ENCODE measurements at places on chromosomes 5 and 9. TPM values are rescaled to one million over a fixed set of nuclear protein-coding genes. Genes with fewer than 3 reads are reported as not detected.
A peak's percentile ranks its signal among the peaks of the same experiment; 100 is the strongest.

The ADAMTS2 gene
- polyA plus RNA-seq: 32.8 TPM

The SAPCD2 gene
- 8.5 TPM for polyA plus RNA-seq

The PCDHGB4 gene
- polyA plus RNA-seq: 4.0 TPM

The NOXA1 gene
- 6.0 TPM for polyA plus RNA-seq

The TMC1 gene
- polyA plus RNA-seq: 0.39 TPM

The MYO10 gene
- 61.7 TPM for polyA plus RNA-seq

The UBE2QL1 gene
- 0.26 TPM for polyA plus RNA-seq

The SLC36A2 gene
- not detected for polyA plus RNA-seq

The GFM2 gene
- 44.4 TPM for polyA plus RNA-seq

The CDH9 gene
- polyA plus RNA-seq: not detected

DNA sequence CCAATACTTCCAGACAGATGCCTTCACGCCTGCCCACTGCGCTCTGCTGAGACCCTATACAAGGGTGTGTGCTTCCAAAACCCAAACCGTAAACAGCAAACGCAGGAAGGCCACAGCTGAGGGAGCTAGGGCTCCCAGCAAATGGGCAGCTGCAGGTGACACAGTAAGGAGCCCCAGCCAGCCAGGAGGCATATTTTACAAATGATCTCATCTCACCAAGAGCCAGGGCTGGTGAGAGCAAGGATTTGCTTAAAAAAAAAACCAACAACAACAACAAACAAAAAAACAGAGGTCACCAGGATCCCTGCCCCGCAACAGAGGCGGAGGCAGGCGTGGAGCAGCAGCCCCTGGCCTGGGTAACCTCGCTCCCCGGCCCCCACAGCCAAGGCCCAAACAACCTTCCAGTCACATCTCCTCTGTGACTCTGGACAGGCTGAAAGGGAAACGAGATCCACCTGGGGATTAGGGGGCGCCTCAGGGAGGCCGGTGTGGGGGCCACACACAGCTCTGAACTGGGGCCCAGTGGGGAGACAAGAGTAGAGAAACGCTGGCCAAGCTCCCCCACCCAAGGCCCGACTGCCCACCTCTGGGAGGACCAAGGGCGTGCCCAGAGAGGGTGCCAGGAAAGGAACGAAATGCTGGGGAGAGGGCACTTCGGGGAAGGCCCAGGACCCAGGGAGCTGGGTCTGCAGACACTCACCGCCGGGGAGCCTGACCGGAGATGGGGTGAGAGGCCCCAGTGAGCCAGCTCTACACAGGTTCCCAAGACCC, 3.3 kb downstream of the NACC2 start:
- peaks cover 21% of the 10 kb centered on the region for H3K4me1 ChIP-seq
- H3K27me3 ChIP-seq: no peaks in the 10 kb centered on the region
- no peak for DNase-seq
- H3K36me3 ChIP-seq: peaks cover 9% of the 10 kb centered on the region
- H3K27ac ChIP-seq: no peak overlapping the region

- no peaks in the 10 kb centered on the region for H3K36me3 ChIP-seq
- H3K27me3 ChIP-seq: no peaks in the 10 kb centered on the region
- H3K27ac ChIP-seq: no peak overlapping the region
These were observed 574.5 kb upstream of the ARRDC3 start for GRCh38 chr5:91957666-91958065.

GRCh38 chr9:28031521-28032267, 458.4 kb upstream of the C9orf72 start:
- H3K4me1 ChIP-seq: no peaks in the 10 kb centered on the region
- no peak for DNase-seq
- no peaks in the 10 kb centered on the region for H3K36me3 ChIP-seq

- no peak overlapping the region for H3K27ac ChIP-seq
- DNase-seq: no peak
- H3K4me1 ChIP-seq: peaks cover 12% of the 10 kb centered on the region
- no peaks in the 10 kb centered on the region for H3K27me3 ChIP-seq
These were observed 46.3 kb downstream of the PAM start for GRCh38 chr5:102801371-102801770.

GRCh38 chr9:84371737-84372136, 31.2 kb upstream of the SLC28A3 start:
- H3K4me1 ChIP-seq: peaks cover 61% of the 10 kb centered on the region
- no peaks in the 10 kb centered on the region for H3K36me3 ChIP-seq
- H3K27ac ChIP-seq: peak overlapping the region; percentile 76
- H3K27me3 ChIP-seq: no peaks in the 10 kb centered on the region

- H3K27ac ChIP-seq: no peak overlapping the region
- H3K27me3 ChIP-seq: no peaks in the 10 kb centered on the region
- no peaks in the 10 kb centered on the region for H3K36me3 ChIP-seq
These were observed 425.3 kb upstream of the CLINT1 start for GRCh38 chr5:158284242-158284641.

- no peaks in the 10 kb centered on the region for H3K27me3 ChIP-seq
- DNase-seq: no peak
- no peaks in the 10 kb centered on the region for H3K4me1 ChIP-seq
- no peak overlapping the region for H3K27ac ChIP-seq
- no peaks in the 10 kb centered on the region for H3K36me3 ChIP-seq
These were observed 74.7 kb upstream of the ADAMTS16 start for GRCh38 chr5:5065472-5065871.

GRCh38 chr9:35757226-35757891, 3.3 kb upstream of the MSMP start:
- no peaks in the 10 kb centered on the region for H3K27me3 ChIP-seq
- no peaks in the 10 kb centered on the region for H3K36me3 ChIP-seq
- H3K4me1 ChIP-seq: peaks cover 4% of the 10 kb centered on the region

- no peaks in the 10 kb centered on the region for H3K4me1 ChIP-seq
- H3K36me3 ChIP-seq: no peaks in the 10 kb centered on the region
- no peak overlapping the region for H3K27ac ChIP-seq
- H3K27me3 ChIP-seq: no peaks in the 10 kb centered on the region
- no peak for DNase-seq
These were observed 1175.5 kb downstream of the DTWD2 start for GRCh38 chr5:117812861-117813260.

DNA sequence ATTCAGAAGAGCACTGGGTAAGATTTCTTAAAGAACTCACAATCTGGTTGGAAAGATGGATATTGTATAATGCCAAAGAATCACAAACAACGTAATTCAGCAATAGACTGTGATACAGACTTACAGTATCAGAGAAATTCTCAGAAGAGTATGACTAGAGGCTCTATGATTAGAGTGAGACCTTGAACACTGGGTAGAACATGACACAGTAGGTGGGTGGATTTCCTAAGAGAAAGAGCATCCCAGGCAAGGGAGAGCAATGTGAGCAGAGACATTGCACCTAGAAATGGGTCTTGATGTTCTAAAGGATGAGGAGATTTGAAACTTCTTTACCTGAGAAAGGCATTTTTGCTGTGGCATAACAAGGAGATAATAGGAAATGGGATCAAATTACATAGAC, 27.3 kb upstream of the CAST start:
- H3K4me1 ChIP-seq: peaks cover 7% of the 10 kb centered on the region
- H3K4me3 ChIP-seq: no peak overlapping the region
- no peaks in the 10 kb centered on the region for H3K27me3 ChIP-seq
- H3K36me3 ChIP-seq: no peaks in the 10 kb centered on the region
- DNase-seq: no peak

DNA sequence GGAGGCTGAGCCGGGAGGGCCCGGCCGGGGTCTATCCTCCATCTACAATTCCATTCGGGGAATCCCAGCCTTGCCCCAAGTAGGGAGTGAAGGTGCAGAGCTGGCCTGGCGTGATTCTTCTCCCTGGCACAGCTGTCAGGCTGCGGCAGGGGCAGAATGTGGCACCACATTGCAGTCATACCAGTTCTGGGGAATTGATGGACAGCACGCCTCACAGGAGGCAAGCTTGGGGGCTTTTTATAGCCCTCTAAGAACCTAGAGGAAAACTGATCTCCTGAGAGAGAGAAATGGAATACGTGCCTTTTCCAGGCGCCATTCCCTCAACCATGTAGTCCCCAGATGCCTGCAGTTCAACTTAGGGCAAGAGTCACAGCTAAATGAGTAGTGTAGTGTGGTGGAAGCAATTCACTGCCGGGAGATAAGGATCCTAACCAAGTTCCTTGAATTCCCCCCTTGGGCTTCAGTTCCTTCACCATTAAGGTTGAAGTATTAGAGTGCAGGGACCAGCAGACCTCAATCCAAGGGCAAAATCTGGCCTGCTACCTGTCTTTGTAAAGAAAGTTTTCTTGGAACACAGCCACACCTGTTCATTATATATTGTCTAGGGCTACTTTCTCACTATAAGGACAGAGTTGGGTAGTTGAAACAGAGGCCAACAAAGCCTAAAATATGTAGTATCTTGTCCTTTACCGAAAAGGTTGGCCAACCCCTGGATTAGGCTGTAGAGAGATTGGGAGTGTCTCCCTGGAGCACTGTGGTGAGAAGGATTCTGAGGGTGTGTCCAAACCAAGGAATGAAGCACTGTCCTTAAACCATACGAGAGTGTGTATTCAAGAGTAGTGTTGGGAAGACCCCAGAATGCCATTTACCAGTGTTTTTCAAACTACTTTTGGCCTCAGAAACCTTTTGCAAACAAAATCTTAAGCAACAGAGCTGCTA, 10.6 kb downstream of the AFAP1L1 start:
- no peak for DNase-seq
- H3K36me3 ChIP-seq: no peaks in the 10 kb centered on the region

- peaks cover 64% of the 10 kb centered on the region for H3K36me3 ChIP-seq
- H3K4me3 ChIP-seq: no peak overlapping the region
- H3K4me1 ChIP-seq: peaks cover 11% of the 10 kb centered on the region
- DNase-seq: no peak
- no peak overlapping the region for H3K27ac ChIP-seq
These were observed 59.2 kb downstream of the SYK start for GRCh38 chr9:90860826-90861225.

- H3K4me1 ChIP-seq: no peaks in the 10 kb centered on the region
- peak overlapping the region; percentile 23 for H3K27ac ChIP-seq
- DNase-seq: no peak
- no peaks in the 10 kb centered on the region for H3K36me3 ChIP-seq
These were observed 219.6 kb downstream of the PLK2 start for GRCh38 chr5:58240322-58240721.

DNA sequence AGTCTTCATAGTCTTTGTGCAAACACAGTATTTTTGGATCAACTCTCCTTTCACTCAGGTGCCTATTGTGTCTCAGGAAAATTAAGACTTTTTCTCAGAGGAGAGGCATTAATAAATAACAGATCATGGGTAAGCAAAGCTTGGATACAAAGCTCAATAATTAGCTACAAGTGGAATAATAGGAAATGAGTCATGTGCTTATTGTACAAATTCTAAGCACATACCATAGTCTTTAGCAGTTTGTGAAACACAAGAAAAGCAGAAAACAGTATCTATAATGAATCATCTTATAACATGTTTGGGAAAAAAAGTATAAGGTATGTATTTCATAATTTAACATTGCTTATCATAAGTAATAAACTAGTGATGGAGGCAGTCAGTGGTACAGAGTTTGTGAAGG, 477.0 kb downstream of the CDH10 start:
- no peaks in the 10 kb centered on the region for H3K27me3 ChIP-seq
- no peak overlapping the region for H3K4me3 ChIP-seq
- H3K36me3 ChIP-seq: no peaks in the 10 kb centered on the region
- no peak for DNase-seq
- H3K4me1 ChIP-seq: no peaks in the 10 kb centered on the region

DNA sequence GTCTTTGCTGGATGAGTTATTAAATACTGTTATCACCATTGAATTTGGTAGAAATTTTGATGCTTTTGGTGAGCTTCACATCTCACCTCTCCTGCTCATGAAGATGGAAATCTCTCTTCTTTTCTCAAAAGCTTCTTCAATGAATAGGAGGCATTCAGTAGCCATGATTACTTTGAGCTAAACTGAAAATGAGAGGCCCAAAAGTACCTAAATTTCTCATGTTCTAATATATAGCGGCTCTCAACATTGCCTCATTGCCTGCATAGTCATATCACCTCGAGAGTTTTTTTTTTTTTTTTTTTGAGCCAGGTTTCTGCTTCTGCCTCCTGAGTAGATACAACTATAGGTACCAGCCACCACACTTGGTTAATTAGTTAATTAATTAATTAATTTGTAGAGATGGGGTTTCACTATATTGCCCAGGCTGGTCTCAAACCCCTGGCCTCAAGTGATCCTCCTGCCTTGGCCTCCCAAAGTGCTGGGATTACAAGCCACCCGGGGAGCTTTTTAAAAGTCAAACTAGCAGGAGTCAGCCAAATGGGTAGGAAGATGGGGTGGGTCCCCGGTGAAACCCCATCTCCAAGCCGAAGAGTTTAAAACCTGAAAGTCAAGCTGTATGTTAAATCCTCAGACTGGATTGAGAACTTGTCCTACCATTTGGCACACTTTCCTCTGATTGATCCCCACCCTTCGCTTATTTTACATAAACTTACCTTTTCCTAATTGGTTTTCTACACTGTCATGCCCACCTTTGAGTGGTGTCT, 169.0 kb downstream of the DOCK2 start:
- H3K4me3 ChIP-seq: no peak overlapping the region
- peaks cover 6% of the 10 kb centered on the region for H3K36me3 ChIP-seq
- H3K4me1 ChIP-seq: no peaks in the 10 kb centered on the region
- no peak overlapping the region for H3K27ac ChIP-seq

- H3K27ac ChIP-seq: no peak overlapping the region
- H3K36me3 ChIP-seq: no peaks in the 10 kb centered on the region
- H3K4me3 ChIP-seq: no peak overlapping the region
- no peaks in the 10 kb centered on the region for H3K27me3 ChIP-seq
These were observed 339.5 kb downstream of the BNC2 start for GRCh38 chr9:16530669-16531642.

GRCh38 chr5:80503641-80504040, 15.7 kb downstream of the FAM151B start:
- DNase-seq: peak; percentile 43
- no peaks in the 10 kb centered on the region for H3K4me1 ChIP-seq
- H3K27me3 ChIP-seq: no peaks in the 10 kb centered on the region
- peaks cover 4% of the 10 kb centered on the region for H3K36me3 ChIP-seq
- peak overlapping the region; percentile 69 for H3K27ac ChIP-seq

GRCh38 chr5:33445798-33446197, 5.0 kb downstream of the TARS1 start:
- no peak overlapping the region for H3K27ac ChIP-seq
- no peak overlapping the region for H3K4me3 ChIP-seq
- no peak for DNase-seq

DNA sequence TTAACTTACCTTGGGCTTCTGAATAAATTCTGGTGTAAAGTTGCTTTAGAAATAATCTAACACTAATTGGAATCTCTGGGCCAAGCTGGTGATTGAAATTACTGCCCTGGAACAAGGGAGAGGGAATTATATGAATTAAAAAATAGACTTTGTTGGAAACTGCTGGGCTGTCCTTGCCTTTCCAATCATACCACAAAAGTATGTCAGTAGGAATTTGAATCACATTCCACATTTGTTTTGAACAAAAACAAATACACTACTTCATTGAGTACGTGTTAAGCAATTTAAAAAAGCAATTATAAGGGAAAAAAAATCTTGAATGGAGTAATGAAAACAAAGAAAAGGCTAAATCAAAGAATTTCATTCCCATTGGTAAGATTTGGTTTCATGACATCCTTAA, 102.5 kb upstream of the SREK1 start:
- no peaks in the 10 kb centered on the region for H3K36me3 ChIP-seq
- H3K27me3 ChIP-seq: no peaks in the 10 kb centered on the region
- no peak overlapping the region for H3K27ac ChIP-seq
- no peak overlapping the region for H3K4me3 ChIP-seq
